ENCODE measurements at places on chromosomes 4 and X.

DNA sequence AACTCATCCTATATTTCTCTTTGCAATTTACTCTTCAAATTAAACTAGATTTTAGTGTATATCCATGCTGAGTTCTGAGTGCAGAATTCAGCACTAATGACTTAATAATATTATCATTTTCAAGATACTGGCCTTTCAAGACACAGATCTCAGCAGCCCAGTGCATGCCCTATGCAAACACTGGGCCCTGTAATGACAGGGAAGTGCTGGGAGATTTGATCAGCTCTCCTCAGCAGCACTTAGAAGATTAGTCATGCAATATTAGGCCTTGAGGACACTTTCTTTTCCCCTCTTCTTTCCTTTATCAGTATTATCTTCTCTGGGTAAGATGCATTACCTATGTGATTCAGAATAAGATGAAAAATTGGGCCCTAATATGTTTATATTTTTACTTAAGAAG is 207.1 kb downstream of the PPP3CA start:
- DNase-seq: no peak

DNA sequence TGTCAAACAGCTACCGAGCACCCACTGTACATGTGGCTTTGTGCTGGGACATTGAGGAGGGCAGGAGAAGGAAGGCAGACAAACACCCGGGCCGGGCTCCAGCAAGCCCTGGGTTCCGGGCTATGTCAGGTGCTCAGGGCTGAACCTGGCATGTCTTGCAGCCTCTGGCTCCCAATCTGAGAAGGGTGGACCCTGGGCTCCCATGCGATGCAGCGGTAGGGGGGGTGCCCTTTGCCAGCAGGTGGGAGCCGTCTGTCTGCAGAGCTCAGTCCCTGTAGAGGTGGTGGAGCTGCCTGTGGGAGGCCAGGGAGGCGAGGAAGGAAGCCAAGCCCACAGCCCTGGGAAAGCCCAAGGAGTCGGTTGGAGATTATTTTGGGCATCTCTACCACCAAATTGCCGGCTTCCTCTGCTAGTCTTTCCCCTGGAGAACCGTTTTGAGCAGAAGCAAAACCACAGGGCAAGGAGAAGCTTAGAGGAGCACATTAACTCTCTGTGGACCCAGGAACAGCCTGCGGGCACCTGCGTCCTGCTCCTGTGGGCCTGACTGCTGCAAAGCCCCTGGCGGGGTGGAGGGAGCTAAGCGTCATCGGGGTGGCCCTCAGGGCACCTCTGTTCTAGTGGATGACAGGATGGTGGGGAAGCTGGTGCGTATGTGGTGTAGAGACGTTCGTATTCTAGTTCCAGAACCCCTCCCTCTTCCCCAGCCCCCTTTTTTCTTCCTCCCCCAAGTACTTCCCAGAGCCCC is 10.3 kb downstream of the CPZ start:
- DNase-seq: no peak

DNA sequence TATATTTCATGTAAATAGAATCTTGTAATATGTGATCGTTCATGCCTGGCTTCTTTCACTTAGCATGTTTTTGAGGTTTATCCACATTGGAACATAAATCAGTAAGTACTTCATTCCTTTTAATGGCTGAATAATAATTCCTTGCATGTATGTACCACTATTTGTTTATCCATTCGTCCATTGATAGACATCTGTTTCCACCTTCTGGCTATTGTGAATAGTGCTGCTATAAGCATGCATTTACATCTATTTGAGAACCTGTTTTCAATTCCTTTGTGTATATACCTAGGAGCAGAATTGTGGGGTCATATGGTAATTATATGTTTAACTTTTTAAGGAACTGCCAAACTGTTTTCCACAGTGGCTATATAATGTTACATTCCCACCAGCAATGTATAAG is 356.7 kb upstream of the DIPK2B start:
- no peak for DNase-seq

- no peak for DNase-seq
These were observed 45.3 kb downstream of the TENM3 start for GRCh38 chr4:182288534-182288933.

DNA sequence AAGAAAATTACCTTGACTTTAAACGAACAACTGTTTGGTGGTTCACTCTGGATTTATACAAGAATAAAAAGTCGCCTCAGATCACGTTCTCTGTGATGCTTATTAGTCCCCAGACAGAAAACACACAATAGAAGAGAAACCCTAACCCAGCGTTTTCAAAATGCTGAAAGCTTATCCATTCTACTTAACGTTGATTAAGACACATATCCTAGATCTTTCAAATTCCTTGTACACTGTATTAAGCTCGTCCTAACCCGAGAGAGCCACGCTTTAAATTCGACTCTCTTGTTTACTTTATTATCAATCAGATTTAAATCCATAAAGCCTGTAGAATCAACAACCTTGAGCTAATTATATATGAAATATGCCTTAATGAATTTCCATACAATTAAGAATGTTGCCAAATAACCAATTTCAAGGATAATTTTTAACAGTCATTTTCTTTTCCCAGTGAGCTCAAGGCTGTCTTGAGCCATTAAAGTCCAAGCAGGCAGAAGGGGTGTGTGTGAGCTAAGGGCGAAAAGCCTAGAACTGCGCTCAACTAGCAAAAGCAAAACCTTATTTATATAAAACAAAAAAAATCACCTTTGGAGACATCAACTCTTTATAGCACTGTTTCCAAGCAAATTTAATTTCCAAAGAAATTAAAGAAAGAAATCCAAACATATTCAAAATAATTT is 981 bp upstream of the PITX2 start:
- no peak for DNase-seq

GRCh38 chrX:74117962-74118902 is 185.7 kb upstream of the ZCCHC13 start:
- no peak for DNase-seq

DNA sequence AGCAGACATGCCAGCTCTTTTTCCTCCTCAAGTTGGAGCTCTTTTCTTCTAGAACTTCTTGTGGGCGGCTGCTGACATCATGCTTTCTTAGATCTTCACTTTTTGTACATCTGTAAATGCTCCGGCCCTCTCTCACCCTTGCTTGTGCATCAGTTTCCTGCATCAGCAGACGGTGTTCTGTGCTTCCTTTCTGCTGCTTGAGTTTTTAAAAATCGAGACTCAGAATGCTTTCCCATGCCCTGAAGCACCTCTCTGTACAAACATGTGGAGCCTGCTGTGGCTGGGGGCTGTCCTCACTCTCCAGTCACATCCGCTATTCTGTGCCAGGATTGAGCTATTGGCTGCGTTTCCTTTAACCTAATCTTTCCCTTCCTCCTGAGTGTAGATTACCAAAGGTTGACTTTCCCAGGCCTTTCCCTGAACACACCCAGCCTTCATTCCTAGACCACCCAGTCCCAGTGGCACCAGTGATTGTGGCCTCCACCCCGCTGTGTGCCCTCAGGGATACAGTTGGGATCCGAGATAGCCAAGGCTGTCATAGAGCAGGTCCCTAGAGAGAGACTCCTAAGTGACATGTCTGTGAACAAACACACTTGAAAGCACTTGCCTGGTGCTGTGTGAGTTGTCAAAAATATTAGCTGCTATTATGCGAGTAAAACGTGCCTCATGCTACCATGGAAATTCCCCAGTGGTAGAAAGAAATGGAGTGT is 41.9 kb downstream of the TNIP2 start:
- DNase-seq: peak; percentile 24

DNA sequence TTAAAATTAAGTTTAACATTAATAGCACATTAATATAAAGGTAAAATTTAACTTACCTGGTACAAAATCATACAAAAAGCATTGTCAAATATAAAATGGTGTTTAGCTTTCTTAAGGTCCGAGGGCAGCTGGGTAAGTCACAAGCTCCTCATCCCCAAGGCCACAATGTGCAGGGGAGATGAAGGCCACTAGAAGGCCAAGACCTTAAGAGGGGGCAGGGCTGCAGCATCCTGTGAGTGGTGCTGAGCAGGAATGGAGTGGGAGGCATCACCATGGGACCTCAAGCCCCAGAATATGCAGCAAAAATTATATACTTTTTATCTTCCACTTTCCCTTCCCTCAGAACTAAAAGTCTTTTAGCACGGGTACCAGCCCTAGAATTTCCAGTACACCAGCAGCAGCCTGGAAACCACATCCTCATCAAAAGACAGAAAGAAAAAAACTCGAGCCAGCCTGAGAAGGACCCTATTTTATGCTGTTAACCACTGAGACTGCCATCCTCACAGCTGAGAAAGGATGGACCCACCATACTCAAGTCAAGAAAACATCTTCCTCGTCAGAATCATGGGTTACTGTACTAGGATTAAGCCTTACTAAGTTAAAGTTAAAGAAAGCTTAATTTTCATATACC is 13.0 kb upstream of the RHOXF2 start:
- DNase-seq: no peak

- no peak for DNase-seq
These were observed 25.4 kb downstream of the EIF4E start for GRCh38 chr4:98903561-98903960.

- DNase-seq: no peak
These were observed 60.6 kb downstream of the GSPT2 start for GRCh38 chrX:51803833-51804232.

DNA sequence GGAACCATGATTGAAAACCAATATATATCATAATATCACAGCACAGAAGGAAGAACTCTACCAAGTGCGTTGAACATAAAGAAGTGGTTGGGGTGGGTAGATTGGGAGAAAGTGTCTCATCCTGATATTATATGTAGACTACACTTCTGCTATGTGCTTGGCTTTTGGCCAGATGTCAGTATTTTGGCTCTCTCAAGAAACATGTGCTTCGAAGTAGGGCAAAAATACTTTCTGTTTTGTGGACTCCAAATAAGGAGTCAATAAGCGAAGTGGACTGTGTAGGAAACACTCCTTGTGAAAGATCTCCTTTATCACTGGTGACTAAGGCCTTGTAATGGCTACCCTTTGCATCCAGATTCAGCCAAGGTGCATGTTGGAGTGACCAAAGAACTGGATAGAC is 7.8 kb upstream of the HPSE start:
- no peak for DNase-seq

DNA sequence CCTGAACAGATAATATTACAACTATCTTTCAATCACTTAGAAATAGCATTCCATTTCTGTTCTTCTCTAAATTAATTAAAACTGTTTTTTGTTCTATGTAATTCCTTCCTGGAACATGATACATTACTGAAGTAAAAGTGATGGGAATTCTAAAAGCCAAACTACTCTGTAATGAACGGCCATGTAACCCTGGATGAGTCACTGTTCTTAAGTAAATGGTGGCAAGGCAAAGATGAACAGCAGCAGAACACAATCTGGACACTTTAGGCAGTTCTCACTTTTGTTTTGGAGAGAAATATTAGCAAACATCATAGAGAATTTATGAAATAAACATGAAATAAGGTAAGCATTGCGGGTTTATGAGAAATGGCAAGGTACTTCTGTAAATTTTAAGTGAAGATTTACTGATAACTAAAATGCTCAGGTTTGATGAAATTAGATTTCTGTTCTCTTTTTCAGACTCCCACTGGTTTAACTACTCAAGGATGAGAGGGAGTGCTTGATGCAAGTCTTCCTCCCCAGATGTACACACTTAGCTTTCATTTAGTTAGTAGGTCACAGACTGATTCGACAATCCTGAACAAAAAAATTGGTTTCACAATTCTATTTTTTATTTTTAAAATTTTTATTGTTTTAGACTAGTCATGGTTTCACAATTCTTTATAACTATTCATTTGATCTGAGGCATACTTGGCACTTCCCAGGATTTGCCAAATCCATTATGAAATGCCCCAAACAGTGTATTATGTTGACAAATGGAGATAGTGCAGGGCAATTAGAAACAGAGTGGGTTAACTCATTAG is 964 bp upstream of the GPR82 start:
- DNase-seq: no peak

- DNase-seq: no peak
These were observed 8.8 kb upstream of the RASL11B start for GRCh38 chr4:52853351-52853750.

All from stimulated activated CD4-positive, alpha-beta T cell treated with anti-CD3 and anti-CD28 coated beads, TNF-alpha, amount 100 ng/mL, for 48 hours (primary cell).